ENCODE measurements at places on chromosomes 7 and 10.

DNA sequence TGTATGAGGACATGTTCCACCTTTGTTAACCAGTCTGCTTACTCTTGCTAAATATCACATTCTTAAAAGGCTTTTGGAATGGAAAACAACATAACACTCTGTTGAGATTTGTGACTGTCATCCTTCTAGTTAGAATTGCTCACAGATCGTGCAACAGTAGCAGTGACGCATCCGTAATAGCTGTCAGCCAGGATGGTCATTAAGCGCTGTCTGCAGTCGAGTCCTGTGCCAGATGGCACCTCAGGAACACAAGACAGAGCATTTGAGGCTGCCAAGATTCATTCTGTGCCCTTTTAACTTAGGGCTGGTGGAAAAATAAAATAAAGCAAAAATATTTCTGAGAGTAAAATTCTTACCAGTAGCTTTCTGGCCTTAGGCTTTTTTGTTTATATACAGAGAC lies 348.6 kb downstream of the ANKRD7 start:
- no peak for DNase-seq

- no peak for DNase-seq
Observed at GRCh38 chr7:98227939-98228338, 16.7 kb downstream of the BHLHA15 start.

GRCh38 chr10:52115823-52116222 lies 198.3 kb upstream of the DKK1 start:
- no peak for DNase-seq

DNA sequence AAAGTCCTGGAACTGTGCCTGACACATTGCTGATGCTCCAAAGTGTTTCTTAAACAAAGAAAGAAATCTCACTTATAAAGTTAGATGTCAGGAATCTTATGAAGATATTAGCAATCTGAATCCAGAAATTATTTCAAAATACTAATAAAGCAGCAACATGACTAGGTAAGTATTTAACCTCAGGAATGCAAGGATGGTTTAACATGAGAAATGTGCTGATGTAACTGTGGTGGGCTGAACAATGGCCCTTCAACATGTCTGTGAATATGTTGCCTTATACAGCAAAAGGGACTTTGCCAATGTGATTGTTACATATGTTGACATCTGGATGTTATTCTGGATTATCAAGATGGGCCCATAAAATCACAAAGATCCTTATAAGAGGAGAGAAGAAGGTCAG lies 87.1 kb downstream of the TEX36 start:
- DNase-seq, result no peak

DNA sequence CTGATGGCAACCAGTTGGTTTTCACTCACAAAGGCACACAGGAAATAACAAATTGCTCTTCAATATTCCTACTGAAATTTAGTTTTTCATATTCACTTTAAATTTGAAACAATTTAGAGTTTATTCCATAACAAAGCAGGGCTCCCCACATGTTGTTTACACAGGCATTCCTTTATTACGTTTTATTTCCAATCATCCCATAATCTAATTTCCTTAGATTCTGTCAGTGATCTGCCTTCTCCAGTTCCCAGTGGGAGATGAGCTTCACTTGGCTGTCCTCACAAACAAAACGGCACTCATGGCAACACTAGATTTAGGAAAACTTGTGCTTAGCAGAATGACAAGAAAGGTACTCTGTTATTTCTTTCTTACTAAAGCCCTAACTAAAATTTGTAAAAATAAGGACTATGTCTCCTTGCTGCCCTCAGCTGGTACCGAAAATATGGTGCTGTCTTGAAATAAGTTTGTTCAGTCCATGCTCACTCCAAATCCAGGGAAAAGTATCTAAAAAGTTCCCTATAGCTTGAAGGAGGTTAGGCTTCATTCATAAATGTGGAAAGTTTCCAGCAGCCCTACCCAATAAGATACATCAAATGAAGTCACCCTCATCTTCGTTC lies 23.0 kb downstream of the PHYH start:
- DNase-seq, result no peak

GRCh38 chr7:100483090-100483721 lies 521 bp upstream of the NYAP1 start:
- peak; percentile 88 for DNase-seq

GRCh38 chr7:7018290-7018689 lies 164.1 kb upstream of the C1GALT1 start:
- DNase-seq, result no peak

- no peak for DNase-seq
Observed at GRCh38 chr7:16169537-16169936, 251.8 kb downstream of the CRPPA start.

DNA sequence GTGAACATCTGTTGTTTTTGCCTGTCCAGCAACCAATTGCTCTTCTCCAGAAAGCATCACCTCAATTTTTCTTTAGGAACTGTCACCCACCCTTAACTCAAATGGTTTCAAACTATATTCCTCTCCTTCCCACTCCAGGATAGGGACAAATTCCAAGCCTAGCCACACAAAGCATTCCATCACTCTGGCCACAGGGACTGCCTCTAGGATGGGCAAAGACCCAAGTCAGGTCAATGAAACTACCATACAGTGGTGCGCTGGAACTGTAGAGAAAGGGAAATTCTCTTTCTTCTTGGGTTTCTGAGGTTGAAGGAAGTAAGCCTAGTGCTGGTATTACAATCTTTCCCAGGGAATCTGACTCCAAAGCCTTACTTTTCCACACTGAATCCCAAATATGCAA lies 3.6 kb downstream of the MICU1 start:
- no peak for DNase-seq

GRCh38 chr10:65611592-65611991 lies 1314.2 kb upstream of the LRRTM3 start:
- no peak for DNase-seq

DNA sequence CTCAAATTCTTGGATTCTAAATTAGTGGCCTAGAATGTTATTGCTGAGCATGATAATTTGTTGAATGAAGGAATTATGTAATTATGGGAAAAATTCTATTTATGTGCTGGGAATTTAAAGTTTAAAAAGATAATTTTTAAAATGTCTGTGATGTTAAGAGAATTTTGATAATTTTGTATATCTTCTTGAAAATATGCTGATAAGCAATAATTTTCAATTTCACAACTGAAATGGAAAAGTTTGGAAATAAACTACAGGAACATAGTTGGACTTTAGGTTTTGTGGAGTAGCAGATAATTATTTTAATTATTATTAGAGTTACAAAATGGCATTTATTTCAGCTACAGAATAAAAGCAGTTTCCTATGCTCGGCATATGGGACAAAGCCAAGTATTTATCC lies 268.5 kb upstream of the TPK1 start:
- no peak for DNase-seq

- DNase-seq, result peak; percentile 40
Observed at GRCh38 chr10:130756651-130757050, 554.9 kb downstream of the TCERG1L start.

- DNase-seq, result no peak
Observed at GRCh38 chr7:98214811-98215321, 3.6 kb downstream of the BHLHA15 start.

GRCh38 chr7:120056227-120056626 lies 216.7 kb upstream of the KCND2 start:
- DNase-seq, result no peak

GRCh38 chr10:43176271-43176670 lies 38.0 kb downstream of the CSGALNACT2 start:
- no peak for DNase-seq

- no peak for DNase-seq
Observed at GRCh38 chr7:64619705-64620104, 46.2 kb upstream of the ZNF107 start.
